Skeletal muscle cell (primary cell): ENCODE measurements at places on chromosomes 7 and 10.

- no peak for DNase-seq
Observed at GRCh38 chr10:43938810-43939209, 290.1 kb upstream of the ZNF32 start.

GRCh38 chr7:138033241-138033640, 31.4 kb upstream of the CREB3L2 start:
- DNase-seq = no peak

DNA sequence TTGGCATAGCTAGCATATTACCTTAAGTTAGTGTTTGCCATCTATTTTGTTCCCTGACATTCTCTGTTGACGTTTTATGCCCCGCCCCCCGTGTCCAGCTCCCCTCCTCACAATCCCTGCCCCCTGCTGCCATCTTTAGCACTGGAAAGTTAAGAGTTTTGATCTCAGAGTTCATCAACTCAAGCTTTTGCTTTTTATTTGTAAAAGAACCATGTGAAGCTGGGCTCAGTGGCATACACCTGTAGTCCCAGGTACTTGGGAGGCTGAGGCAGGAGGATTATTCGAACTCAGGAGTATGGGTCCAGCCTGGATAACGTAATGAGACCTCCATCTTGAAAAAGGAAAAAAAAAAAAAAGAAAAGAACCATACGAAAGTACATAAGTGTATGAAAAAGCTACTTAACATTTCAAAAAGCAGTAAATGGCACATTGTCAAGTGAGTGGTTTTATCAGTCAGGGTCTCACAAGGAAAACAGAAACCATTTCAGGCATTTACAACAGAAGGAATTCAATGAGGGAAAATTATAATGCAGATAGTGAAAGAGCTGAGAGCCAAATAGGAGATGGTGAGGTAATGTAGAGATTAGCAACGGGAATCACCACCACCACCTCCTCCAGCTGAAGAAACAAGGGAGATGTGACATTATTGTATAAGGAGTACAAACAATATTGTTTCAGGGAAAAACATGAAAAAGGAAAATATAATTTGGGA, 64.9 kb downstream of the MCU start:
- DNase-seq = no peak

GRCh38 chr10:53064614-53065013, 292.0 kb upstream of the MBL2 start:
- no peak for DNase-seq

- DNase-seq = no peak
Observed at GRCh38 chr10:128286762-128287500, 160.7 kb upstream of the MKI67 start.

- no peak for DNase-seq
Observed at GRCh38 chr10:18222866-18223265, 82.6 kb downstream of the CACNB2 start.

DNA sequence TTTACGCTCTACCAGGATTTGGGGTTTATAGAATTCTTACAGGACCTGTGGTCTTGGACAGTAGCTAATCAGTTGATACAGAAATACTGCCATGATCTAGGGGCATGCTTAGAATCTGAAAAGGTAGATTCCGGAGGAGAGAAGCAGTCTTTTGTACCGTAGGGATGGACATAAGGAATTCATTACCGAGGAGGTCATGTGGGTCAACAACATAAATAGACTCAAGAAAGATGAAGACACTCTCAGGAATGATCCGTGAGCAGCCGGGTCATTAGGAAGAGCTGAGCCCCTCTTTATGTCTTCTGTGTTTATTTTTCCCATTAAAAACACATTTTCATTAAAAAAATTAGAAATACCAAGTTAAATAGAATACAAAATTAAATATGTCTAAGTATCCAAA, 160.1 kb upstream of the TNS3 start:
- DNase-seq = no peak

- no peak for DNase-seq
Observed at GRCh38 chr7:112749775-112750174, 40.4 kb downstream of the TMEM168 start.

- peak; percentile 20 for DNase-seq
Observed at GRCh38 chr10:95480901-95481491, 80.2 kb downstream of the SORBS1 start.

DNA sequence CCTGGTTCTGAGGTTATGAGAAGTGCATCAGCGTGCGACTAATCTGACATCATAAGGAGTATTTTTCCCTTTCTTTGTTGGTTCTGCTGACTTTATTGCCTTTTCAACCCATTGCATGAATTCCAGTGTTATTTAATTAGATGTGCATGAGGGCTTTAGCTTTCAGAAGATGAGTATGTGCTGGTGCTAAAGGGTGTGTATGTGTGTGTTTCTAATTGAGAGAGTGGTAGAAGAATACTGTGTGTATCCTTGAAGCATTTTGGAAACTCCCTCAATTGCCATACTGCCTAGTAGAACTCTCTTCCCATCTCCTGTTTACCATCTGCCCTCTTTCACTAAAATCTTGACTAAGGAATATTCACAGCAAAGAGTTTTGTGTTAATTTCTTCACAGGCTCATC, 158.1 kb downstream of the SND1 start:
- DNase-seq = no peak

DNA sequence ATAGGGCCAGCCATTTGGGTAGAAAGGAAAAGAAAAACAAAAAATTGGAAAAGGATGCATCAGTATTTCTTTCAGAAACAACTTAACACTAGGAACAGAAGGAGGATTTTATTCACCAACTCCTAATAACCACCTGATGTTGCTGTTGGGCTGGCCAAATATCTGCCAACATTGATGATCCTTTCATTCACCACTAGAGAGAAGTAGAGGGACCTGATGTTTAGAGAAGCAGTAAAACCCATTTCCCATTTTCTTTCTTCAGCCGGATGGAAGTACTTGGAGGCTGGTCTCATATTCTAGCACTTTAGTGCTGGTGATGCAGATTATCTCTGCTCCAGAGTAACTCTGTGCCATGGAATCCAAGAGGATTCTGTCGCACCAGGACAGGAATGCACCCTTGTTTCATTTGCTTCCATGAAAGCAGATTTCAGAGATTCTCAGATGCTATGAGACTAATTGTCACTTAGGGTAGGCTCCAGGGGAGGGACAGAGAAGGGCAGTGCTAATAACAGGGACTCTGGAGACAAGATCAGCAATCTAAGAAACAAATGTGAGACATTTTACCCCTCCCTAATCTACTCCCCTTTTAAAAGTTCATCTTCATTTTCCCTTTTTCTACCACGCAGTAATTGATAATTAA, 3.1 kb downstream of the KLLN start:
- peak; percentile 41 for DNase-seq

- DNase-seq = peak; percentile 31
Observed at GRCh38 chr7:91112902-91113341, 151.3 kb upstream of the FZD1 start.

- no peak for DNase-seq
Observed at GRCh38 chr7:100974021-100974420, 4.7 kb downstream of the MUC12 start.

- DNase-seq = peak; percentile 50
Observed at GRCh38 chr10:784403-785088, 95.1 kb upstream of the DIP2C start.

DNA sequence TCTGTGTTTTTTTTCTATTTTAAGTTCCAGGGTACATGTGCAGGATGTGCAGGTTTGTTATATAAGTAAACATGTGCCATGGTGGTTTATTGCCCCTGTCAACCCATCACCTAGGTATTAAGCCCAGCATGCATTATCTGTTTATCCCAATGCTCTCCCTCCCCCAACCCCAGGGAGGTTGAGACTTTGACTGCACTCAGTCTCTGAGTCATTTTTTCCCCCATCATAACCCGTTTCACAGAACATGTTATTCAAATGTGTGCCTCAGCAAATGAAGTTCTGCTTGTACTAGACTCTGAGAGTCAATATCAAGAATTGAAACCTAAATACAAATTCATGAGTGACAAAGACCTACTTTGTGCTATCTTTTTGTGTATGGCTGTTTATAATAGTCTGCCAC, 70.0 kb upstream of the CYP26C1 start:
- no peak for DNase-seq

DNA sequence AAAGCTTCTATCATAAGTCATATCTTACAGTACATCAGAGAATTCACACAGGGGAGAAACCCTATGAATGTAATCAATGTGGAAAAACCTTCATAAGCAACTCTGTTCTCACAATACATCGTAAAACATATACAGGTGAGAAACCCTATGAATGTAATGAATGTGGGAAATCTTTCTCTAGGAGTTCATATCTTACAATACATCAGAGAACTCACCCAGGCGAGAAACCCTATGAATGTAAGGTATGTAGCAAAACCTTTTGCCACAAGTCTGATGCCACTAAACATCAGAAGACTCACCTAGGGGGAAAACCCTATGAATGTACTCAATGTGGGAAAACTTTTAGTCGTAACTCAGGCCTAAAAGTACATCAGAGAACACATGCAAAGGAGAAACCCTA, 38.3 kb upstream of the ZNF248 start:
- DNase-seq = no peak

GRCh38 chr7:143492799-143493739, 15.4 kb downstream of the TAS2R41 start:
- DNase-seq = no peak

- no peak for DNase-seq
Observed at GRCh38 chr7:35571611-35572240, 123.2 kb downstream of the HERPUD2 start.

GRCh38 chr7:80127412-80128160, 7.0 kb upstream of the GNAI1 start:
- DNase-seq = no peak

DNA sequence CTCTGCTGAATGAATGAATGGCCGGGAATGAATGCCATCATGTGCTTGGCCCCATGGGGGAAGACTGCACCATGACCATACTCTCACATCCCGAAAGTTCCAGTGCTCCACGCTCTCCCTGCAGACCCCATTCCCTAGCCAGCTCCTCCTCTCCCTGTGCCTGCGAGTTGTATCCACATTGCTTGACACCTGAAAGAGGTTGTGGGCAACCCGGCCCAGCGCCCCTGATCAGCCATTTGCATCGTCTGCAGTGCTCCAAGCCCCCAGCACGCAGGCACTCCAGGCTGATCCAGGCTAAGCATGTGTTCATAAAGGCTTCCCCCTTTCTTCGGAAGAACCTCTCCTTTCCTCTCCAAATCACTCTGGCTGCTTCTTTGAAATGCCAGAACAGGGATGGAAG, 354.4 kb upstream of the MKI67 start:
- DNase-seq = no peak

DNA sequence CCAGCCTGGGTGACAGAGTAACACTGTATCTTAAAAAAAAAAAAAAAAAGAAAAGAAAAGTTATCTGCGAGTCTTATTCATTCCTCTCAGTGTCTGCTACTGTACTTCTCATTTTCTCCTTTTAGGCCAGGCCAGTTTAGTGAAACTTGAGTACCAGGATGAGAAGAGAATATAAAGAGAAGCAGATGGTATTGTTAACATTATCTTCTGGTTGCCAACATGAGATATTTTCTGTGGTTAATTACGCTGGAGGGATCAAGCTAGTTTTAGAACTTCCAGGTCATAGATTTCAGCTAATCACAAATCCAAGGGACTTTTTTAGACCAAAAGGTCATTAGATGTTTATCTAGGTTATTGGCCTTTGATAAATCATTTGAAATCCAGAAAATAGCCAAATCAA, 252.6 kb upstream of the SMIM30 start:
- DNase-seq = no peak

DNA sequence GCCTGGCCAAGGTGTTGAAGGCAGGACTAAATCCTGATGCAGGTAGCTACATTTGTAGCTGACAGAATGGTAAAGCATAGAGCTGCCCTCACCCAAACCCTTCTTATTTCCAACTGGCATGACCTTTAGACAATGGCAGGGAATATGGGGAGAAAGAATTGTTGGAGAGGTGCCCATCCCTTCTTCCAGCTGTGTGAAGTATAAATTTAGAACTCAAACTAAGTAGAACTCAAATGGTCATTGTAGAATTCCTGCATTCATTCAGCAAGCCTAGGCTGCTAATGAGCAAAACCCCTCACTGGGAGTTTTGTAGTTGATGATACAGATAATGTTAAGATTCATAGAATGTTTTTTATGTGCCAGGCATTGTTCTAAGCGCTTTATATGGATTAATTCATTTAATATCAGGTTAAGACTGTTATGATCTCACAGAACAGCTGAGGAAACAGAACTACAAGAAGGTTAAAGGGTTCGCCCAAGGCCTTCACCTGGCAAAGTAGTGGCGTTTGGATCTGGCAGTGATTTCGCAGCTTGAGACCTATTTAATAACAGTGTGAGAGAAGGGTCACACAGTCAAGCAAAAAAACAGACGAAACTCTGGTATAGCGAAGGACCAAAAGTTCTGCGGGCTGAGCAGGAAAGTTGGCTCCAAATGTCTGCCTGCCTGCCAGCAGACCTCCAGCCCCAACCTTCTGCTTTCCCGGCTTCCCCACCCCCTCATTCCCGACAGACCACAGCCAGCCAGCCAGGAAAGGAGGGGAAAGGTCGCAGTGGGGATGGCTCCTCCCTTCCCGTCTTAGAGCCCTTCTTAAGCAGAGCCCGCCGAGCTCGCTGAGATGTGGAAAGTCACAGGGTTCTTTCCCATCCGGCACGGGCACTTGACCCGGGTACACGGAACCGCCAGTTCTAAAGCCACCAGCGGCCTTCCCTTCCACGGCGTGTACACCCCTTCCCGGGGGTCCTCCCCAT, 1.6 kb upstream of the HILPDA start:
- peak; percentile 93 for DNase-seq

GRCh38 chr10:62618054-62618453, 186.5 kb upstream of the ADO start:
- DNase-seq = no peak
